ENCODE measurements at places on chromosomes 5 and 9.

- DNase-seq, result no peak
Observed at GRCh38 chr5:156540491-156540890, 213.5 kb downstream of the SGCD start.

GRCh38 chr5:14463629-14464028, 118.0 kb upstream of the OTULINL start:
- DNase-seq, result peak; percentile 14

GRCh38 chr9:128247226-128247803, 28.5 kb downstream of the GOLGA2 start:
- DNase-seq, result no peak

DNA sequence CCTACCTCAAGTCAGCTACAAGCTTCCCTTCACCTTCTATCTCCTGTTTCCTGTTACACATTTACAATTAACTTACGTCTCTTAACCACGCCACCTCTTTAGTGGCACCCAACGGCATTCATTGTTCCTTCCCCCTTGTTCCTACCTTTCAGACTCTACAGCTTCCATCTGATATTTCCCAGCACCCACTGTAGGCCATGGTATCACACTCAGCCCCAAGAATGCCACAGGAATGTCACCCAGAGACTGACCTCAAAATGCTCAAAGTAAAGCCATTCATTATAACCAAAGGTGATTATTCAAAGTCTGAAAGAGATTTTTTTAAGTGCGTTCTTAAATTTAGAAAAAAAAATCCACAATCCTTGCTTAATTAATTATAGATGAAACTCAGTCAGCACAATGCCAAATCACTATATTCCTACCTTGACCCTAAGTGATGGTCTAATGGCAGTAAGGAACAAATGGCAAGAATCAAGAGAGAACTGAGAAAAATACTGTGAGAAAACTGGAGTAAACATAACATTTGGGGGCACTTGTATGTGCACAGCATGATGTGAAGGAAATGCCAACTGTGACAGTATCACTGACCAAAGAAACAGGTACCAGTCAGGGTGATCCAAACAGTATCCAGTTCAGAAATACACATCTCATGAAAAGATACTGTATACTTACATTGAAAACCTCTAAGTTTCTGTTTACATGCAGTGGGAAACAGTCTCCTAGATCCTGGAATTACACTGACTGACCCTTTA, 52.1 kb downstream of the CTNND2 start:
- DNase-seq, result no peak

DNA sequence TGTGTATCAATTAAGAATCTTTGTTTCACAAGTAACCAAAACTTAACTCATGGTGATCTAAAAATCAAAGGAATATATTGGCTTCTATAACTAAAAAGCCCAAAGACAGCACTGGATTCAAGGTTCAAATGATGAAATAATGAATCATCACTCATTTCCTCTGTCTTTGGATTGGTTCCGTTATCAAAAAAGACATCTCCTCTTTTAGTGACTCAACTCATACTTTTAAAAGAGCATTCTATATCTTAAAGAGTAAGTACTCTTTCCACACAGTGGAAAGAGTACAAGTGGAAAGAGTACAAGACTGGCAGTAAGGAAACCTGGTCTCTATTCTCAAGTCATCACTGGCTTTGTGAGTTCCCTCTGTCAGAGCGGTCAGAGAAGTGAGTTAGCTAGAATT, 141.4 kb upstream of the NMUR2 start:
- no peak for DNase-seq

Measured in NCI-H1092 (cell line).